ENCODE measurements at places on chromosomes 4 and X.

GRCh38 chr4:120842031-120842430 lies 80.5 kb downstream of the PRDM5 start:
- peak; percentile 1 for DNase-seq

- no peak for DNase-seq
These were observed 106.6 kb downstream of the SHROOM4 start for GRCh38 chrX:50707405-50707804.

- no peak for DNase-seq
These were observed 499.9 kb upstream of the AADAT start for GRCh38 chr4:170589597-170590191.

GRCh38 chr4:47829438-47829837 lies 8.4 kb downstream of the CORIN start:
- no peak for DNase-seq

DNA sequence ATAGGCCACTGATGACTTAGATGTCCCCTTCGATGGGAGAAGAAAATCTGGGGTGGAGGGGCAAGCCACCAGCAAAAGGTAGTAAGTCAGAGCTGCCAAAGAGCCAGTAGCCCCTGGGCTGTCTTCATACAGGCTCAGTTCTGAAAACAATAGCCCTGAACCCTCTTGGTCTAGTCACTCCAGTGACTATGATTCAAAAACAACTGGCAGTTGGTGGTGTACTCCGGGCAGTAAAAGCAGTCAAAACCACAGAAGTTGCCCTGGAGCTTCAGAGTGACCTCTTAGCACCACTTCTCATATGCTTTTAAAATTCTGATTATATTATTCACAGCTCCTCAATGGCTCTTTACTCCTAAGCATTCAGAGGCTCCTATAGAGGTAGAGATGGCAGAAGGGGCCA lies 164.3 kb upstream of the MAMLD1 start:
- DNase-seq = no peak
